Activated naive CD8-positive, alpha-beta T cell treated with anti-CD3 and anti-CD28 coated beads, Interleukin-2, amount 10 ng/mL, durations not matched to agents 7 days and 5 days (primary cell): ENCODE measurements at places on chromosomes 6 and 20. TPM values are rescaled to one million over a fixed set of nuclear protein-coding genes. Genes with fewer than 3 reads are reported as not detected.

- no peak for DNase-seq
Observed at GRCh38 chr6:112307707-112308106, 39.4 kb upstream of the RFPL4B start.

GRCh38 chr6:135701426-135701825, 150.1 kb upstream of the PDE7B start:
- DNase-seq = no peak

DNA sequence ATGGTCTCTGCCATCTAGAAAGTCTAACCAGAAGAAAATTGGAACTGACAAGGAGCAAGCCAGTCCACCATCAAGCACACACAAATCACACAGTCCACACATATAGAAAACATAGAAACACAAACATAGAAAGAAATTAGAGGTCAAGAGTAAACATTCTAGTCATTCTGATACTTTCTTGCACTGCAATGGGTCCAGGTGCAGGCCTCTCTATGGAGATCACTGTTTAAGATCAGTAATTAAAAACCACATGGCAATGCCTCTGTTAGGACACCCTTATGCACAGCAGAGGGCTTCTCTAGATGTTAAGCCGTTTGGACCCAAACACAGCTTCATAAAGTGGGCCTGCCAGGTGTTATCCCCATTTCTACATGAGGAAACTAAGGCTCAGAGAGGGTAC, 42.8 kb upstream of the SLC22A23 start:
- no peak for DNase-seq

Gene CFB
- total RNA-seq = 1.2 TPM
